ENCODE measurements at places on chromosomes 2 and 18.

- DNase-seq, result no peak
- H3K4me3 ChIP-seq, result no peak overlapping the region
- no peaks in the 10 kb centered on the region for H3K27me3 ChIP-seq
- H3K4me1 ChIP-seq, result no peaks in the 10 kb centered on the region
- no peak overlapping the region for H3K27ac ChIP-seq
These were observed 148.4 kb downstream of the DOCK10 start for GRCh38 chr2:224893848-224894247.

DNA sequence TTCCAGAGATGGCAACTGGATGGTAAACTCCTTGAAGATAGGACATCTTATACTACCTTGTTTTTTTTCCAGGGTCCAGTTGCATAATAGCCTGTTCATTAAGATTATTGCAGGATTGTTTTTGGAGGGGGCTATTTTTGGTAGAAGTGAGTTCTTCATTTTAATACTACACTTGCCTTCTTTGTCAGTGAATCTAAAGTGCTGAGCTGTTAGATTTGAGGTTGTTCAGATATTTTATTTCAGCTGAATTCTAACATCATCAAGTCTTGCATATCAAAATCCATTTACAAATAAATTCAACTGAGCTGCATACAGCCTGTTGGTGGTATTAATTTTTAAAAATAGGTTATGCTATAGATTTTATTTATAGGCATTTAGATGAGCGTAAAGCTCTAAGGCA, 72.1 kb downstream of the PLCL1 start:
- no peaks in the 10 kb centered on the region for H3K36me3 ChIP-seq
- H3K4me3 ChIP-seq, result no peak overlapping the region
- peaks cover 11% of the 10 kb centered on the region for H3K4me1 ChIP-seq

GRCh38 chr2:227772197-227772661, 26.5 kb downstream of the SCYGR8 start:
- no peak overlapping the region for H3K4me3 ChIP-seq
- no peak overlapping the region for H3K27ac ChIP-seq
- no peaks in the 10 kb centered on the region for H3K36me3 ChIP-seq
- no peaks in the 10 kb centered on the region for H3K4me1 ChIP-seq
- no peaks in the 10 kb centered on the region for H3K27me3 ChIP-seq

GRCh38 chr2:238811293-238811692, 36.6 kb upstream of the TWIST2 start:
- no peak overlapping the region for H3K4me3 ChIP-seq
- no peaks in the 10 kb centered on the region for H3K36me3 ChIP-seq
- H3K27ac ChIP-seq, result peak overlapping the region; percentile 19
- H3K27me3 ChIP-seq, result no peaks in the 10 kb centered on the region

DNA sequence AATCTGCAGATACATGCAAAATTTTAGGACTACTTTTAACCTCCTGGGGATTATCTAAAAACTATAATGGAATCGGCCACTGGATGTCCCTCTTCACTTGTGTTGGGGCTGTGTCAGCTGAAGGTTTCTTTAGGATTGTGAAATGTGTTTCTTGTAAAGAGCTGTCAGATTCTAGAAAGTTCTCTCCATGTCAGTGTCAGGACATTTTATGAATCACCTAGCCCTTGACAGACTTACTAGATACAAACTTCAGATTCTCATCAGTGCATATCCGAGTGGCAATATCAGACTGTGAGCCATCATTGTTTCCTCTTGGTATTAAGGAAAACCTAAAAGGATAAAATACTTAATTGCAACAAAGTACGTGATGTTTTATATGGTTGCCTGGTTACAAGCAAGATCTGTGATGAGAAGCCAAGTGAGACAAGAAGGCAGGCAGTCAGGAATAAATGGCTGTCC, 107.3 kb downstream of the CPS1 start:
- no peaks in the 10 kb centered on the region for H3K27me3 ChIP-seq
- no peak overlapping the region for H3K27ac ChIP-seq
- no peak for DNase-seq
- no peak overlapping the region for H3K4me3 ChIP-seq
- H3K4me1 ChIP-seq, result no peaks in the 10 kb centered on the region
- no peaks in the 10 kb centered on the region for H3K36me3 ChIP-seq

- H3K4me1 ChIP-seq, result no peaks in the 10 kb centered on the region
- H3K27me3 ChIP-seq, result no peaks in the 10 kb centered on the region
- no peak overlapping the region for H3K27ac ChIP-seq
- H3K4me3 ChIP-seq, result no peak overlapping the region
- H3K36me3 ChIP-seq, result no peaks in the 10 kb centered on the region
- DNase-seq, result no peak
These were observed 3.0 kb downstream of the SCG2 start for GRCh38 chr2:223598994-223599639.
